Activated CD4-positive, alpha-beta T cell treated with anti-CD3 and anti-CD28 coated beads for 24 hours (primary cell): ENCODE measurements at places on chromosomes 7 and 10.

- no peak for DNase-seq
Observed at GRCh38 chr10:123141791-123142700, 5.9 kb upstream of the HMX2 start.

GRCh38 chr7:102453319-102453718 lies 11.3 kb downstream of the ALKBH4 start:
- DNase-seq, result no peak

DNA sequence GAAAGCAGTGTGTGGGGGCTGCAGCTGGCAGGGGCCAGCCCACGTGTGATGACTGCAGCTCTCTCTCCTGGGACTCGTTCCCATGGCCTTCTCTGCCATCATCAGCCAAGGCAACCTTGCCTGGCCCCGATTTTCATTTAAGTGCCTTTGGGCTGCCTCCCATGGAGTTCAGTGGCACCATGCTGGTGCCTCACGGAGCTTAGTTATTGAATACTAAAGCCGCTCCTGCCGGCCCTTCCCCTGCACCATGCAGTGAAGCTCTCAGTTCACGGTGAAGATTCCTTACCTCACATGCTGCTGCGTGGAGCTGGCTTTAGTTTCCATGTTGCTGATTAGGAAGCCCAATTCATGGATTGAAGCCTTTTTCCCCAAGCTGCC lies 141.5 kb upstream of the EEPD1 start:
- no peak for DNase-seq

DNA sequence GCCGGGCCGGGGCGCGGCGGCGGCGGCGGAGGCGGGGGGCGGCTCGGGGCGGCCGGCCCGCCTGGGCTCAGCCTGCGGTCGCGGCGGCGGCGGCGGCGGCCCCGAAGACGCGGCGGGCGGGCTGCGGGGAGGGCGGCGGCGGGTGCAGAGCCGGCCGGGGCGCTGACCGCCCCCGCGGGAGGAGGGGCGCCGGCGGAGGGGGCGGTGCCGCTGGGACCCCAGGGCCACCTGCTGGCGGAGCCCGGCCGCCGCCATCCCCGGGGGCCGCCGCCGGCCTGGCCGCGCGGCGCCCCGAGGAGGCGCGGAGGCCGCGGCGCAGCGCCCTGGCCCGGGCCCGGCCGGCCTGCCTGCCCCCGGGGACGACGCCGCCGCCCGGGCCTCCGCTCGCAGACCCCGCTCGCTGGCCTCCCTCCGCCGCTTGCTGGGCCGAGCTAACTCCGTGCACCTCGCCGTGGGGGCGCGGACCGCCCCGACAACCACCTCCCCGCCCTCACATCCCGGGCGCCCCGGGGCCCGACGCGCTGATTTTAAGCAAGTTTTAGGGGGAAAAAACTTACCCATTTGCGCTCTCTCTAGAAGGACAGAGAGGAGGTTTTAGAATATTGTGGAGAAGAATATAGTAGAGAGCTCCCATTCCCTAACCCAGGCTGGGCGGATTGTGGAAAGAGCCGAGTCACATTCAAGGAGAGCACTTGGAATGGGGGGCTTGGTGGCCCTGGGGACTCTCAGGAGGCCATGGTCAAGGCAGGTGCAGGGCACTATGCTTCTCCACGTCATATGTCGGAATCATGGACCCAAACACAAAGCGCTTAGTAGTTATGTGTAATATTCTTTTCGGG lies at the start of gene BEND7:
Gene BEND7 (minus strand): TSS at position 140 of the 839 bp plus-strand sequence. CDS start 481 bp downstream, outside the sequence.
- DNase-seq, result no peak

DNA sequence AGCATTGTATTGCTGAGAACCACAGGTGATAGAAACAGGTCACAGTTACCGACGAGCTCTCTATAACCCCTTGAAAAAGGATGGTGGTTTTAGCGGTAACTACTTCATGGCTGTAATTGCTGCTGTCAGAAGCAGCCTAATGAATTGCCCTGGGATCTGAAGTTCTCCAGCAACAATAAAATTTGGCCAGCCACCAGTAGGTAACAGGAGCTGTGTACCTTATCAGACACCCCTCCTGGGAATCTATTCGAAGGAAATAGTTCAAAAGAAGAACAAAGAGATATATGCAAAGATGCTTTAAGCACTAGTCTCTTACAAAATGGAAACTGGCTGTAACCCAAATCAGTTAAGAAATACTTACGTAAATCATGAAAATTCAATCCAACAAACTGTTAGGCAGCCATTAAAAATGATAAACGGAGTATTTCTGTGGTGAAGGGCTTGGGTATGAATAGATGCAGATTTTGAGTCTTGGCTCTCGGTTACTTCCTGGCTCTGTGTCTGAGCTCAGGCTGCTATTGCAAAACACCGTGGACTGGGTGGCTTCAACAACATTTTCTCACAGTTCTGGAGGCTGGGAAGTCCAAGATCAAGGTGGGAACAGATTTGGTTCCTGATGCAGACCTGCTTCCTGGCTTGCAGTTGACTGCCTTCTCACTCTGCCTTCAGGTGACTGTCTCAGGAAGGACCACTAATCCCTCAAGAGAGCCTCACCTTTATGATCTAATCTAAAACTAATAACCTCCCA lies 1.6 kb downstream of the MSRB2 start:
- no peak for DNase-seq

DNA sequence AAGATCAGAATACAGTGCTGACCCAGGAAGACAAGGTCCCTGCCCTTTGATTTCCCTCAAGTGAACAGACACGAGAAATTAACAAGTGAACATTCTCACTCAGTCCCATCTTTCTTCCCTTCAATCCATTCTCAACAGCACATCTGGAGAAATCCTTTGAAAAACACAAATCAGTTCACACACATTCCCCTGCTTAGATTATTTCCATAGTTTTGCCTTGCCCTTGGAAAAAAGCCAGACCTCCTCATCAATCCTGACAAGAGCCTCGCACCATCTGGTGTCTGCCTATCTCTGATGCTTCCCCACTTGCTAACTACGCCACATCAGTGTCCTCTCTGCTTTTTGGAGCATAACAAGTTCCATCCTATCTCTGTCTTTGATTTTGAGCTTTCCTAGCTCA lies 94.4 kb upstream of the KIAA1217 start:
- no peak for DNase-seq

DNA sequence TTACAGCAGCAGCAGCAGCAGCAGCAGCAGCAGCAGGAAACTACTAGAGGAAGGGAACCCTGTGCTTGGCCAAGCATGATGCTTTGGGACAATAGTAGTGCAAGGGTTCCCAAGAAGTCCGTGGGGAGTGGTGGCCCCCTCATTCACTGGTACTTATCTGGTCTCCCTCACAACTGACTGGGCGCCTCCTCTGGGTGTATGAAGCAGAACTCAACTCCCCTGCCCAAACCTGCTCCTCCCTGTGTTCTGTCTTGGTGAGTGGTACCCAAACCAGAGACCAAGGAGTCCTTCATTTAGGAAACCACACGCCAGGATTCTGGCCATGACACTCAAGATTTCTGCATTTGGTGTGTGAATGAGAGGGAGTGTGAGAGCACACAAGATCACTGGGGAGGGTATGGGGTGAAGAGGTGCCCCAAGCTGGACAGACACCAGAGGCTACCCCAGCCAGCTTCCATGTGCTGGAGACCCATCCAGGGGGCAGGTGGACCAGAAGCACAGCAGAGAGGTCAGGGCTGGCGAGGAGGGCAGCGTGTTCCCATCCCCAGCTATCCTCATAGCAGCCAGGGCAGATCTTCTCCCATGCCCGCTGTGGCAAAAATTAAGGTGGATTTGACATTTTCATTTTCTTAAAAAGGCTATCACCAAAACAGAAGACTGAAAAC lies 10.6 kb upstream of the ZNF777 start:
- no peak for DNase-seq

DNA sequence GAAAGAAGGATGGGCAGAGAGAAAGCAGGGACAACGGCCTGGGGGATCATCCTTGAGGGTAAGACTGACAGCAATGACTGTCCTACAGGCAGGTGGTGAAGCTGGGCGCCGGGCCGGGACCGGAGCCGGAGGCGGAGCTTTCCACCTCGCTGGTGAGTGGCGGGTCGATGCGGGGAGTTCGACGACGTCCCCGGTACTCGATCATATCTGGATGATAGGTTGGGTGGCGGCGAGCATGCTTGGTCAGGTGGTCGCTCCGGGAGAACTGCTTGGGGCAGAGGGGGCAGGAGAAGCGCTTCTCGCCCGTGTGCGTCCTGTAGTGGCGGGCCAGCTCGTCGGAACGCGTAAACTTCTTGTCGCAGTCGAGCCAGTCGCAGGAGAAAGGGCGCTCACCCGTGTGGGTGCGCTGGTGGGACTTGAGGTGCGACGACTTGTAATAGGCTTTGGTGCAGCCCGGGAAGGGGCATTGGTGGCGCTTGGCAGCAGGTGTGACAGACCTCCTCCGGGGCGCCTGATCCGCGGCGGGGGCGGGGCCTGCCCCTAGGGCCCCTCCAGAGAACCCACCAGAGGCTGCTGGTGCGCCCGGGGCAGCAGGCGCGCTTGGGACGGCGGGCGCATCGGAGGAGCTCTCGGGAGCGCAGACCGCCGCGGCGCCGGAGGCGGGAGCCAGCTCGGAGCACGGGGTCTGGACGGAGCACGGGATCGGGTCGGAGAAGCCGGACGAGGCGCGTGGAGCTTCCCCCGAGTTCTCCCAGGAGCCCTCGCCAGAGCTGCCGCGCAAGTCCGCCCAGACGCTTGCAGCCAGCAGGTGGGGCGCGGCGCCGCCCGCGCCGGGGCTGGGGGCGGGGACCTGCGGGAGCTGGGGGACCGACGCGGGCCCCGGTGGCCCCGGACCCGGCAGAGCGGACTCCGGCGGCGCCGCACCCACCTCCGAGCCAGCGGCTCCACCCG lies 752 bp downstream of the KLF14 start:
- DNase-seq, result no peak

- DNase-seq, result no peak
Observed at GRCh38 chr7:37151741-37152413, 296.8 kb downstream of the ELMO1 start.

GRCh38 chr10:71398976-71399375 lies 2.3 kb downstream of the CDH23 start:
- no peak for DNase-seq

GRCh38 chr10:37403776-37404175 lies 278.4 kb downstream of the ANKRD30A start:
- DNase-seq, result no peak

DNA sequence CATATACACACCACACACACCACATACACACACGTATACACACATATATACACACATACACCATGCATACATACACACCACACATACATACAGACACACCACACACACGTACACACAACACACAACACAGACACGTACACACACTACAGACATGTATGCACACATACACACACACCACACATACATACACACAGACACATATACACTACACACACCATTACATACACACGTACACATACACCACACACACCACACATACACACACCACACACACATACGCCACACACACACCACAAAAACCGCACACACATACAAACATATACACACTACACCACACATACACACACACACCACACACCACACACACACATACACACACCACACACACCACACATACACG lies 161.8 kb upstream of the LANCL2 start:
- no peak for DNase-seq

DNA sequence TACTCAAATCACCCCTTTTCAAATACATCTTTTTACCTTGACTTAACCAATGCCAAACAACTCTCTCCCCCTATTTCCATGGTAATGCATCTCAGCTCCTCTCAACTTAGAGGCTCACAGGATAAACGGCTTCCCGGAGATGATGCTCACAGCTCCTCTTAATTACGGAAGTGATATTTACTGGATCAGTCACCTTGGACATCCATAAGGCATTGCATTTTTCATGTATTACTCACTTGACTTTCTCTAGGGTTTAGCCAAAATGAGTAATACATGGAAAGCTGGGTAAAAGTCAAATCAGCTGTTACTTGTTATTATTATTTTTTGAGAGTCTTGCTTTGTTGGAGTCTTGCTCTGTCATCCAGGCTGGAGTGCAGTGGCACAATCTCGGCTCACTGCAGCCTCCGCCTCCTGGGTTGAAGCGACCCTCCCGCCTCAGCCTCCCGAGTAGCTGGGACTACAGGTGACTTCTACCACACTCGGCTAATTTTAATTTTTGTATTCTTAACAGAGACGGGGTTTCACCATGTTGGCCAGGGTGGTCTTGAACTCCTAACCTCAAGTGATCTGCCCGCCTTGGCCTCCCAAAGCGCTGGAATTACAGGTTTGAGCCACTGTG lies 73.3 kb upstream of the RHEB start:
- no peak for DNase-seq

DNA sequence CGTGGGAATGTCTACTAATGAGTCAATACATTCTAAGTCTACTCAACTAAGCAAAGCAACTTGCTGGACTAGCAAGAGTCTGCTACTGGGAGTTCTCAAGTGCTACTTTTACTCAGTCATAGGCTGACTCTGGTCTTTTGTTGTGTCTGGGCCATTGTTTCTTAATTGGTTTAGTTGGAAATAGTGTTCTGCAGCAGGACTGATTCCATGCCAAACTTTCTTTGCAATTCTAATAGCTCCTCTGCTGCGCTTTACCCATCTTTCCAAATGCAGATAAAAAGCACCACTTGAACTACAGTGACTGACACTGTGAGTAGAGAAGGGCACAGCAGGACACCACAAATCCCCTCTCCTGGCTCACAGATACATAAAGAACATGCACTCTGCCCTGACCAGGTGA lies 125.7 kb downstream of the CD36 start:
- no peak for DNase-seq

- DNase-seq, result no peak
Observed at GRCh38 chr7:41130086-41130485, 572.8 kb downstream of the INHBA start.

DNA sequence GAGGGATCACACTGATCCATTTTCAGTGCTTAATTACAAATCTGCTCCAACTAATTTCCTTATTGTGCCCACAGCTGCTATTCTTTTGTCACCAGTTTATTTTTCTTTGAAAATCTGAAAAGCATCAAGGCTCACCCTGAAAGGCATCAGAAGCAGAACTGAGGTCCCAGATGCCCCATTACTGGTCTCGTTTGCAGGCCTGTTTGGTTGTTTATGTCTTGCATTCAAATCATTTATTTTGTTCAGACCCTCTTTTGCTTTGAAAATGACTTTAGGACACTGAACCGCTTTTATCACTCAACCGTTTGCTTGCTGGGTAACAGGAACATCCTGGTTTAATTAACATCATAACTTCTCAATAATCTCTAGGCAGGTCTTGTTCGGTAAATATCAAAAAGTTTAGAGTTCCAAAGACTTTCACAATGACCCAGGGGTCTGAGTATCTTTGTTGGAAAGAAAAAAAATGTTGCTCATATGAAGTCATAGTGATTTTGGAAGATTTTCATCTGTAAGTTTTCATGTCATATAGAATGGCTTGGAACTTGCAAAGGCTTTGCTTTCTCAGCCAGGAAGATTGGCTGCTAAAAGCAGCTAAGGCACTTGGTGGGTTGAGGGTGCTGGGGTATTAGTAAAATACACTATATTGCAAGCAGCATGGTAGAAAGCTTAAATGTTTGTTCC lies 398.3 kb upstream of the NPVF start:
- DNase-seq, result no peak

DNA sequence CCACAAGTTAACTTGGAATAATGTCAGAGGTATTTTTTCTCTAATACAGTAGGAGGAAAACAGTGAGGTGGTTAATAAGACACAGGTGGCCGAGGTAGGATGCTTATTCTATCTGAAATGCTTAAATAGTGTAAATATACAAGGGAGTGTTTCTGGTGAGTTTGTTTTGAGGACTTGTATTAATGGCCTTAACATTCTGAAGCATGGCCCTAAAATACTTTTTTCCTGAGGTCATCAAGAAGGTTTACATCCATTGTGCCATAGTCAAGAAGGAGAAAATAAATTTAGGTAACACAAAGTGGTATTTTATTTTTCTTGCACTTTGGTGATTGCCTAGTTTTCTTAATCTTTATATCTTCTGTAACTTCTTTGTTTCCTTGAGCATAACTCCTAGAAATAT lies 18.8 kb downstream of the GNAI1 start:
- DNase-seq, result no peak

- no peak for DNase-seq
Observed at GRCh38 chr7:116185956-116186355, 24.4 kb upstream of the TES start.
